ENCODE measurements at places on chromosomes 16 and 17.

- DNase-seq: peak; percentile 3
Observed at GRCh38 chr16:68972013-68972412, 128.7 kb downstream of the TANGO6 start.

DNA sequence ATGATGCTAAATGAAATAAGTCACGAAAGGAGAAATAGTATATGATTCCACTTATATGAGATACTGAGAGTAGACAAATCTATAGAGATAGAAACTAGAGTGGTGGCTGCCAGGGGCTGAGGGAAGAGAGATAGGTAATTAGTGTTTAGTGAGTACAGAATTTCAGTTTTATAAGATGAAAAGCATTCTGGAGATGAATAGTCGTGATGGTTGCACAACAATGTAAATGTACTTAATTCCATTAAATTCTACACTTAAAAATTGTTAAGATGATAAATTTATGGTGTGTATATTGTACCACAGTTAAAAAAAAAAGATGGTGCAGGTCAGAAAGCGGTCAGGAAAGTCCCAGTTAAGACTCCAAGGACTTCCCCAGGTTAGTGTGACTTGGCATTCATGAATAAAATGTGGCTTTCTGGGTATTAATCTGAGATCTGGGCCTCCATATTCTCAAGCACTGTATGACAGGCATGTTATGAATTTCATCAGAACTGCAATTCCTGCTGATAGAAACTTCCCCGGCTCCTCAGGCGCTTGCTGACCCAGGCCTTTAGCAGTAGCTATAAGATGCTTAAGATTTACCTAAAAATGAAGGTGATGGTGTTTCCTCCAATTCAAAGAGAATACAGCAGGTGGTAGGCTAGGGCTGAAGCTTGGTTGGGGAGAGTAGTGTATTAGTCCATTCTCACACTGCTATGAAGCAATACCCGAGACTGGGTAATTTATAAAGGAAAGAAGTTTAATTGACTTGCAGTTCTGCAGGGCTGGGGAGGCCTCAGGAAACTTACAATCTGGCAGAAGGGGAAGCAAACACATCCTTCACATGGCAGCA, 115.3 kb upstream of the SOX9 start:
- no peak for DNase-seq

DNA sequence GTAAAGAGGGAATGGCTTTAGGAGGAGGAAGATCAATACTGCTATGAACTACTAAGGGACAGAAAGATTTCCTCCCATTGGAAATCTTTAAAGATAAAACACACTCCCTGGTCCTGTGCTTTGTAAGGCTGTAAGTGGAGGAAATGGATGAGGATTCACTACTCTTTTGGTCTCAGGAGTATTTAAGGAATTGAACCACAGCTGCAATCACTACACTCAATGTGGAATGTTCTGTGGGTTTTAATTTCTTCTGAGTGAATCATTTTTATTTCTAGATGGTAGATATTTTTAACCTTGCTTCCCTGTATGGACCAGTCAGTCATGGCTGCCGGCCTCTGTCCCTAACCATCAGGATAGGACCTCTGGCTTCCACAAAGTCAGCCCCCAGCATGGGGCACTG, 65.6 kb downstream of the SDR42E1 start:
- no peak for DNase-seq

GRCh38 chr16:69145658-69146057, 13.2 kb downstream of the UTP4 start:
- DNase-seq: no peak

DNA sequence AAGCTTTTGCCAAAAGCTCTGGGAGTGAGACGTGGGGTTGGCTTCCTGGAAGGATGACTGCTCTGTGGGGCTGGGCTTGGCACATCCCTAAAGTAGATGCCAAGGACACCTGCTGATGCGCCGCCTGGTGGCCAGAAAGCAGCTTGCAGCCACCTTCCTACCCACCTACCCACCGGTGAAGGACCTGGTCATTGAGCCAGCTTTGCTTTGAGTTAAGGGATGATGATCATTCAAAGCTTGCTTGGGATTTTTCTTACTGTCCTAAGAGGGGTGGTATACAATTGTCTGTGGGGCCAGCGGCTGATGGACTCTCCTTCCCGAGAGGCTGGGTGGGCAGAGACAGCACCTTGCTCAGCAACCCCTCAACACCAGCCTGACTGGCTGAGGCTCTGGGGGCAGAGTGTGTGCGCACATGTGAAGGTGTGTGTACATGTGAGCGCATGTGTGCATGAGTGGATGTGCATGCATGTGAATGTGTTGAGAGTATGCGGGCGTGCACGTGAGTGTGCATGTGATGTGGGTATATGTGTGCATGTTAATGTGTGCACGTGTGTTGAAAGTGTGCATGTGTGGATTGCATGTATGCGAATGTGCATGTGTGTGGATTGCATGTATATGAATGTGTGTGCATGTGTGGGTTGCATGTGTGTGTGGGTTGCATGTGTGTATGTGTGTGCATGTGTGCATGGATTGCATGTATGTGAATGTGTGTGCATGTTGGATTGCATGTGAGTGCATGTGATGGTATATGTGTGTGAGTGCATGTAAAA, 18.6 kb downstream of the C1QTNF1 start:
- DNase-seq: peak; percentile 84

DNA sequence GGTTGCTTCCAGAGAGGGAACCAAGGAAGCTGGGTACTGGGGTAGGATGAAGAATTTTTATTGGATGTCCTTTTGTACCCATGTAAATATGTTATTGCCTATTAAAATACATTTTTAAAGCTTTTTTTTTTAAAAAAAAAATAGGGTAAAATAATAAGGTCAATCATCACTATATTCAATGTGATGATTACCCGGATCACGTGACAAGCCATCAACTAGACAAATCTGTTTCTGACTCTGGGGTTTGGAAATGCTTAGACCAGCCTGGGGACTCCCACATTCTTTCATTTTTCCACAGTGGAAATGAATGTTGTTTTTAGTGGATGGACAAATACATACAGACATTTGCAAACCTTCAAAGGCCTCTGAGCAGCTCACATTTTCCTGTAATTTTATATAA, 79.9 kb upstream of the KIFC3 start:
- DNase-seq: no peak

DNA sequence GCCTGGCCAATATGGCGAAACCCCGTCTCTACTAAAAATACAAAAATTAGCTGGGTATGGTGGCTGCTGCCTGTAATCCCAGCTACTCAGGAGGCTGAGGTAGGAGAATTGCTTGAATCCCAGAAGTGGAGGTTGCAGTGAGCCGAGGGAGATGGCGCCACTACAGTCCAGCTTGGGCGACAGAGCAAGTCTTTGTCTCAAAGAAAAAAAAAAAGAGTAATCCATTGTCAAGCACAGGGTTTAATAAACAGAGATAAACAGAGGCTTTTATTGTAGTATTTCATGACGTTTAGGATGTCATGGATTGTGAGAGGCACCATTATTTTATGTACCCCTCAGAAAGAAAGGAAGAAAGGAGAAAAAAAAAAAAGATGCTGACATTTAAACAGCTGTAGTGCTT, 75.2 kb upstream of the RNU2-1 start:
- no peak for DNase-seq

- DNase-seq: no peak
Observed at GRCh38 chr16:56275076-56275475, 83.8 kb downstream of the GNAO1 start.

- no peak for DNase-seq
Observed at GRCh38 chr17:48045316-48046001, 2.7 kb upstream of the NFE2L1 start.

DNA sequence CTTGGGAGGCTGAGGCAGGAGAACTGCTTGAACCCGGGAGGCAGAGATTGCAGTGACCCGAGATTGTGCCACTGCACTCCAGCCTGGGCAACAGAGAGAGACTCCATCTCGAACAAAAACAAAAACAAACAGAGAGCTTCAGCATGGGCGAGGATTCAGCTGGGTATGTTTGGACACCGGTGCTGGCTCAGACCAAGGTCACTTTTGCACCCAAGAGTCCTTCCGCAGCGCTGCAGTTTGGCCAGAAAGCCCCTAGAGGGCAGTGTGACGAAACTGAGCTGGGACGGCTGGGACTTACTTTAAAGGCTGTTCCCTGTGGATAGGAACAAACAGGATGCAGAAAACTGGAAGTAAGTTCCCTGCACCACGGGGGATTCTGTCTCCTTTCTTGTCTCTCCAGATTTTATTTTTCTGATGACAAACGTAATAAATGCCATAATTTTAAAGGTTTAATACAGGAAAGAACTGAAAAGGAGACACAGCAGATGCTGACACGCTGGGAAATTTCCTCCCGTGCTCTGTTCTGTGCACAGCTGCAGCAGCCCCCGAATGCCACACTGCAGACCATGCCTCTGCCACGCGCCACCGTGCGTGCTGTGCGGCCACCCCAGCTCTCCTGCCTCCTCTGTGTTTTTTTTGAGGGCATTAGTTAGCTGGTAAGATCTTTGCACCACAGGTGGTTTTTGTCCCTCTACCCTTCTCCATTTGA, 25.2 kb upstream of the USP36 start:
- DNase-seq: peak; percentile 39

DNA sequence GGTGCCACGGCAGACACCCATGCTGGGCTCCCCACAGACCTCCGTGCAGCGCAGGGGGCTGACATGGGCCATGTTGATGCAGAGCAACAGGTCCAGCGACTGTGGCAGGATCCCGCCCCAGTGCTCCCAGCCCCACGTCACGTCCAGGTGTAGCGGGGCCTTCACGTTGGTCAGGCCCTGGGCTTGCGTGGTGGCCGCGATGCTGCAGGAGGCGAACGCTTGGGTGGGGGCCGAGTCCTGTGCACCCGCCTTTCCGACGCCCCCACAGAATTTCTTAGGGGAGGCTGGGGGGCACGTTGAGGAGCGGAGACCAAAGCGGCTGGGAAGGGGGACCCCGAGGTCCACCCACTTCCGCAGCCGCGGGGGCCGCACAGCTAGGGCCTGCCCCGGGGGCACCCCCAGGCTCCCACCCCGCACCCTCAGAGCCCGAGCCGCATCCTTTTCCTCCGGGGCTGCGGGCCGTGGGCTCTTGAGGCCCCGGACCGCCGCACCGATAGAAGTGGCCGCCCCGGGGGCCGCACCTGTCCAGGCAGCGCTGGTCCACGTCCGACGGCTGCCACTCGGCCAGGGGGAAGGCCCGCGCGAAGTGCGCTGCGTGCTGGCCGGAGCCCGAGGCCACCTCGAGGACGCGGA, 416 bp downstream of the METTL26 start:
- DNase-seq: no peak

DNA sequence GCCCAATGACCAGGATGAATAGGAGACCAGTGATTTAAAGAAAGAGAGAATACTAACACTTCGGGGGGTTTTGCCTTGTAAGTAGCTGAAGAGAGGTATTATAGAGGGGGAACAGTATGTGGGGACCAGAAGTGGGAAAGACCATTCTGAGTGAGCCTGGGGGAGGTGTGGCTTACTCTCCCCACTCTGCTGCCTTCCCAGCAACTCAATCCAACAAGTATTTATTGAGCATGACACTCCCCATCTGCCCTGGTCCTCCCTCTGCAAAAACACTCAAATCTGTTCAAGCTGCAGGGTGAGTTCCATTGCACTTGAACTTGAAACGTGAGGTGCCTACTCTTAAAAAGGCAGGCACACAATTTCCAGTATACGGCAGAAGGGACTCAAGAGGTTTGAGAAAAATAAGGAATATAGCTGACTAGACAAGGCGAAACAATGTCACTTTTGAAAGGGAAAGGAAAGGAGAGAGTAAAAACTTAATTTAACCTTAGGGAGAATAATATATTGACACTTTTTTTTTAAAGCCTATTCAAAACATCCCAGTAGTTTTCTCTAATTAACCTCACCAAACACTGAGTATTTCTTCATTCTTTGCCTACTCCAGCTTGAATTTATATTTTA, 8.2 kb downstream of the FAM117A start:
- DNase-seq: no peak

DNA sequence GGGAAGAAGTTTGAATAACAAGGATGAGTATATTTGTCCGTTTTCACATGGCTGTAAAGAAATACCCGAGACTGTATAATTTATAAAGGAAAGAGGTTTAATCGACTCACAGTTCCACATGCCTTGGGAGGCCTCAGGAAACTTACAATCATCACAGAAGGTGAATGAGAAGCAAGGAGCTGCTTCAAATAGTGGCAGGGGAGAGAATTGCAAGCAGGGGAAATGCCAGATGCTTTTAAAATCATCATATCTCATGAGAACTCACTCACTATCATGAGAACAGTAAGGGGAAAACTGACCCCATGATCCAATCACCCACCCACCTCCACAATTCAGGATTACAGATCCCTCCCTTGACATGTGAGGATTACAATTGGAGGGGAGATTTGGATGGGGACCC, 212.8 kb upstream of the CDH8 start:
- no peak for DNase-seq

DNA sequence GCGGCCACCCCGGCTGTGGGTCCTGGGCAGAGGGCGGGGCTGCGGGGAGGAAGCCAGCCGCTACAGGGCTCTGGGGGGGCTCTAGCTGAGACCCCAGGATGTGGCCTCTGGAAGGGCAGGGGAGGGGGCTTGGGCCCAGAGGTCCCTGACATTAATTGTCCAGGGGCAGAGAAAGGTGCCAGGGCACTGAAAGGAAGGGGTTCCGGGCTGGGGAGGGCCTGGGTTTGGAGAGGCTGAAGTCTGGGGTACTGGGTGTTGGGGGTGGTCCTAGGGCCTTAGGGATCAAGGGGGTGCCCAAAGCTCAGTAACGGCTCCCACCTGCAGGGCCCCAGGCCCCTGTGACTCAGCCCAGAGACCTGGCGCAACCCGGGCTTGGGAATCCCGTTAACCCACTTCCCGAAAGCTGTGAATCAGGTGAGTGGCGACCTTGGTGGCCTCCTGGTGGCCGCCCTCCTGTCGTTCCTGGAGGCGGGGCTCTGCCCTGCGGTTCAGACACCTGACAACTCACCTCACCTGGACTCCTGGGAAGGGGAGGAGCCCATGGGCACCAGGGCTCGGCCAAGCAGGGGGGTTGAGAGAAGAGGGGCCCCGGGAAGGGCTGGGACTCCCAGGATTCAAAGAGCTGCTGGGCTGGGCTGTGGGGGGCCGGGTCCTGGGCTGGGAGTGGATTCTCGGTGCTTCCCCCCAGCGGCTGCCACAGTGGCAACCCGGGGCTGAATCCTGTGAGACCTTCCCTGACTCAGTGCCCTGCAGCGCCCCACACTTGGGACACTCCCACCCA, 465 bp upstream of the PRSS22 start:
- DNase-seq: peak; percentile 65

All from NCI-H526 (cell line).